T-cell (primary cell): ENCODE measurements at places on chromosomes 5 and 9.

GRCh38 chr5:158513490-158514318 is 586.0 kb downstream of the EBF1 start:
- DNase-seq, result no peak

- no peak for DNase-seq
Measured at GRCh38 chr9:106602344-106602743, 260.6 kb upstream of the ZNF462 start.

- no peak for DNase-seq
Measured at GRCh38 chr9:27194401-27195091, 85.5 kb downstream of the TEK start.

DNA sequence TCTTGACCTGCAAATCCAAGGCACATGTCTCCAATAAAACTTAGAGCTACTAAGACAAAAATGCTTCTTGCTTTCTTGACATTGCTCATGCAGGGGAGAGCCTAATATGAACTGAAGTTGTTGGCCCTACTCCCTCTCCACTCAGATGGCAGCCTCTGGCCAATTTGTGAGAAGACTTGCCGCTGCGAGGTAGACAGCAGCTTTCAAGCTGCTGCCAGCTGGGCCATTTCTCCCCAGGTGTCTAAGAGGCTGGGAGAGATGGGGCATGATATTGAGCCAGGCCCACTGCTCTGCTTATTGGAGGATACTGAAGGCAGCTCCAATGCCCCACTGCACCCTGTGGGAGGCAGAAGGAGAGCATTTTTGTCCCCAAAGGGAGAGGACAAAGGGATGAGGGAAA is 380.5 kb downstream of the RASEF start:
- no peak for DNase-seq

GRCh38 chr9:83432104-83432627 is 106.0 kb downstream of the FRMD3 start:
- no peak for DNase-seq

- no peak for DNase-seq
Measured at GRCh38 chr9:77488439-77489126, 159.5 kb downstream of the GNA14 start.

DNA sequence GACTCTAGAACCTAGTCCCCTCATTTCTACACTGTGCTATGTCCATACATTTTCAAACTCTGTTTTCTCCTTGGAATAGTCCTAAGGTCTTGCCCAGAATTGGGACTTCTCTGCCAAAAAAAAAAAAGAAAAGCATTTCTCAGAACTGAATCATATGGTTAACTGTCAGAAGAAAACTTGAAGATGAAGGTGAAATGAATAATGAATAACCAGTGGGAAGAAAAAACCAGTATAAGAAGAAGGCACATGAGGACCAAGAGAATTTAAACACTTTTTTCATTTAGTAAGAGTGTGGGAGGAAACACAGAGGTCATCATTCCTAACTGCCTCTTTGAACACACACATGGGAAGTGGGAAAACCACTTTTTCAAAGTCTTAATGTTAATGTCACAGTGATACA is 197.7 kb downstream of the PRELID2 start:
- DNase-seq, result no peak

GRCh38 chr5:5906778-5907177 is 471.6 kb downstream of the MED10 start:
- no peak for DNase-seq

GRCh38 chr5:123520677-123521247 is 8.8 kb downstream of the CSNK1G3 start:
- no peak for DNase-seq

DNA sequence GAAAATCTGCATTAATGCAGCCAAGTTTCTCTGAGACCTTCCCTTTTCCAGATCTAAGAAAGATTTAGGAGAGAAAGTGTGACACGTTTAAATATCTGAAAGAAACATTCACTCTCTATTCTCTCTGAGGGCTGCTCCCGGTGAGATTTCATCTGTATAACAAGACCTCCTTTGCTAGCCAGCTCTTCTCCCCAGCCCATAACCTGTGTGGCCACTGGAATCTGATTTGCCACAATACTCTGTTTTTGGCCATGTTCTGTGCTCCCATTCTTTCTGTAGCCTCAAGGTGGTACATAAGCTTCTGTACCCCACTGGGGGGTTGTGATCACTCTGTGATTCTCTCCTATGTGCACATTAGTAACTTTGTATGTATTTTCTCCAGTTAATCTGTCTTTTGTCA is 291.0 kb upstream of the SEMA6A start:
- DNase-seq, result no peak

GRCh38 chr5:53327811-53328334 is 152.6 kb upstream of the FST start:
- no peak for DNase-seq

- DNase-seq, result no peak
Measured at GRCh38 chr9:78614892-78615291, 318.0 kb downstream of the PSAT1 start.

DNA sequence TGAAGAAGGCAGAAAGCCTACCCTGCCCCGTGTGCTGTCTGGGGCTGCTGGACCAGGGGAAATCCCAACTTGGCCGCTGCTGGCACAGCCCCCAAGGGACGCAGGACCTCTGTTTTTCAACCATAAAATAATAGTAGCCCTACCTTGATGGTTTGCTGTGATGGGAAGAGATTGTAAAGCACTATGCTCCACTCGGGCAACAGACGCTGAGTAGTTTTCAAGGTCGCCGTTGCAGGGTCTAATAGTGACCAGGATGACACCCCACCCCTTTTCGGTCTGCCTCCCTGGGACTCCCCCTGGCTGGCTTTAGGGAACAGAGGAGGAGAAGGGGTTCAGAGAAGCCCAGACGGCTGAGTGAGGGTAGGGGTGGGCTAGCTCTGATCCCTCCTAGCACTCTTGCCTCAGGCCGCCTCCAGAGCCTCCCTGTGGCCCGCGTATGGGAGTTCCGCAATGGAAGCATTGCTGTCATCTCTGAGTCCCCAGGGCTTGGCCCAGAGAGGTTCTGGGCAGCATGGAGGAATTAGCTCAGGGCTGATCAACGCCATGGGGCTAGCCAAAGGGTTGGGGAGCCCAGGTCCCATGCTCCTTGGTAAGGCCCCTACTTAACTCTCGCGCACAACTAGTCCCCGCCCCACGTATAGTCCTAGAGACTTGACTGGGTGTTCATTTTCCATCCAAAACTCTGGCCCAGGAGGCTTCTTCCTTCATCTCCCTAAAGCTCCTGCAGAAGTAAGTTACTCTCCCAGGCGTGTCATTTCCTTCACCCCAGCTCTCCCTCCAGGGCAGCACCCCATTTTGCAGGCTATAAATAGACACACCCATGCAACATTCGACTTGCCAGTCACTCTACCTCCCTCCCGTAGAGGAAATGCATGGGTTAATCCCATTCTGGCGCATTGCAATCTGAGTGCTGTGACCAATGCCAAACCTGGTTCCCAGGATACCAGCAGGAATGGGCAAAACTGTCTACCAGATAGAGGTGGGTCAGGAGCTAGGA is 1.1 kb upstream of the IRF1 start:
- no peak for DNase-seq

DNA sequence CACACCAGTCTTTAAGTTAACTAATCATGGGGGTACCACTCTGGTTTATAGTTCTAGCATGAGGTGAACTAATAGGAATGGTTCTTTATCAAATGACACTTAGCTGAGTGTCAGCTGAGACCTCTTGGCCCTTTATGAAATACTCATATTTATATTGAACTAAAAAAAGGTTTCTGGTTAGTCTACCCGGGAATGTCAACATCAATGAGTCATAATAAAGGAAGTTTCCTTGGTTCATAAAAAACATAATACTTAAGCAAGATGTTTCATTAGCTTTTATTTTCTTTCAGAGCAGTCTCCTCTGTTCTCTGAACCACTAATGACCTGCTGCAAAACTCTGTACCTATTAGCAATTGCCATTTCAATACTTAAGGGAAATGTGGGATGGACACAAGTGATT is 13.7 kb downstream of the DAB2 start:
- no peak for DNase-seq

GRCh38 chr5:161190086-161190485 is 338.1 kb upstream of the ATP10B start:
- DNase-seq, result no peak

GRCh38 chr5:116564312-116564711 is 10.3 kb downstream of the SEMA6A start:
- DNase-seq, result no peak

DNA sequence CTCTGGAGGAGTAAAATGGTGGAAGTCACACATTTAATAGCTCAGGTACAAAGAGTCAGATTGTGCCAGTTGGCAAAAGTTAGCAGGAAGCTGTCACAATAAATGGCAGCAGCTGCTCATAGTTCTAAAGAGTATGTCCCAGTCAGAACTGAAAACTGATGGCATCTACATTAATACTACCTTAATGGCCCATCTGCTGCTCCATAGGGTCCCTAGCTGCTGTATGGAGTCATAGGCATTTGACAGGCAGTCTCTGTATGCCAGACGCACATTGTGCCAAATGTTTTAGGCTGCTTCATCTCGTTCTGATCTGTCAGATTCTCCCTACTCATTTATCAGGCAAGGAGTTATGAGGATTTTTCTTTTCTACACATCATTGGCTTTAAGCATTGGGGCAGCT is 515.8 kb upstream of the ARRDC3 start:
- DNase-seq, result no peak

GRCh38 chr9:130927995-130928900 is 10.8 kb downstream of the FIBCD1 start:
- no peak for DNase-seq

GRCh38 chr5:172177176-172177575 is 10.8 kb downstream of the STK10 start:
- DNase-seq, result no peak

- no peak for DNase-seq
Measured at GRCh38 chr5:155343468-155343867, 329.9 kb downstream of the KIF4B start.

- peak; percentile 92 for DNase-seq
Measured at GRCh38 chr9:99821396-99822108, at the start of gene NR4A3. Gene NR4A3, plus strand, starts transcription at chr9:99821885. Its CDS starts 6,158 bp downstream, at chr9:99828043.

DNA sequence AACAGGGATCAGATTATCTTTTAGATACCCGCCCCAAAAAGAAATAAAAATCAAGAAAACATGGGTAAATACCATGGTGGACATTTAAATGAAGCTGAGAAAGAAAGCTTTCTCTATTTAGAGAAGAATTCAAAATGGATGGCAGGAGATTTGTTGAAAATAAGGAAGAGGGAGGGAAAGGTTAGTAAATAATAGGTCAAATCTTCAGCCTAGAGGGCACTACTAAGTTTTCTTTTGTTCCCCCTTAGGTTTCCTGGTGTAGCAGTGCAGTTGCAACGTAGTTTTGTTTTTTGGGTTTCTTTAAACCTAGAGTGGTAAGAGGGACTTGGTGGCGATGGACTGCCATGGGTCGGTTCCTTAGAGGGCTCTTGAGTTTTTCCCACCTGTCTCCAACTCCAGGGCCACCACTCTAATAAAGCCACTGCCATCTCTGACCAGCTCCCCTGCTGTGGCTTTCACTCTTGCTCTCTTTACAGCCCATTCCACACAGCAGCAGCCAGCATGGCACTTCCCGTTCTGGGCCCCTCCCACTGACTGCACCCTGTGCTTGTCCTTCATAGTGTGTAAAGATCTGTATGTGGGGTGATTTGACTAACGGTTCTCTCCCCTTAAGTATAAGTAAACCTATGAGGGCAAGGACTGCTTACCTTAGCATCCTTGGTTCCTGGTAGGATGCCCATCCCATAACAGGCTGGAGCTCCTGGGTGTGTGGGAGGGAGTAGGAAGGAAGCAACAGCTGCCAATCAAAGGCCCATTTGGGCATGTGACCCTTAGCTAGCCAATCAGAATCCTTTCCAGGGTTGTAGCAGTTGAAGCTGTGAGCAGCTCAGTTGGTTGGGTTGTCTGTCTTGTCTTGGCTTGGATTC is 118.3 kb downstream of the SLC1A3 start:
- DNase-seq, result peak; percentile 4

DNA sequence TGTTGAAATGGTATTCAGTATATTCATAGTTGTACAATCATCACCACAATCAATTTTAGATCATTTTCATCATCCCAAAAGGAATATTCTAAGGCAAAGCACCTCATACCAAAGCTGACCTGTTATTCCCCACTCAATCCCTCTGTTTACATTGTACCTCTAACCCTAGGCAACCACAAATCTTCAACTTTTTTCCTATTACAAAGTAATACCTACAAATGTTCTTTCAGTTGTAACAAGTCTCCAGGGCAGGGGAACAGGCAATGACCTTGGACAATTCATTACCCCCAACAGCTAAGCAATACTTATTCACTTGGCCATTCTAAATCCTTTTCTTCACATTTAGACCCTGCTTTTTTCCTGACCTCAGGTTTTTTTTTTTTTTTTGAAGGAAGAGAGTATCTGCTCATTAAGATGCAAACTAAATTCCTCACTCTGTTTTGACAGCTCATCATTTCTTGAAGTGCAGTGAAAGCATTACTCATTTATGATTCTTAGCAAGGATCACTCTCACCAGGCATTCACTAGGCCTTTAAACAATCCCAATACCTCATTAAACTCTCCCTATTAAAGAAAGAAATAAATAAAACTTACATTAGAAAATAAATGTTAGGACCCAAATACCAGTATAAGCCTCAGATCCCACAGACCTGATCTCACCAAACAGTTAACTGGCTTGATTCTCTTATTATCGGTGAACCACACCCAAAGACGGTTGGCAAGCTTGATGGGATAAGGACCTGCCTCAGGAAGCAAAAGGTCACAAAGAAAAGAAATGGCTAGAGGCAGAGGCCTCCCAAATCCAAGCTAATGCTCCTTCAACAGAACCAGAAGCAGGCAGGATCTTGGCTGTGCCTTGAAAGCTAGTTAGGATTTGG is 15.3 kb downstream of the MTMR12 start:
- no peak for DNase-seq

- DNase-seq, result no peak
Measured at GRCh38 chr5:148457183-148457620, 73.4 kb downstream of the FBXO38 start.

GRCh38 chr5:156589946-156590216 is 260.2 kb upstream of the PPP1R2B start:
- no peak for DNase-seq

GRCh38 chr9:81022177-81022576 is 667.2 kb downstream of the TLE1 start:
- DNase-seq, result no peak

GRCh38 chr9:133742251-133742650 is 4.1 kb upstream of the SARDH start:
- DNase-seq, result no peak

DNA sequence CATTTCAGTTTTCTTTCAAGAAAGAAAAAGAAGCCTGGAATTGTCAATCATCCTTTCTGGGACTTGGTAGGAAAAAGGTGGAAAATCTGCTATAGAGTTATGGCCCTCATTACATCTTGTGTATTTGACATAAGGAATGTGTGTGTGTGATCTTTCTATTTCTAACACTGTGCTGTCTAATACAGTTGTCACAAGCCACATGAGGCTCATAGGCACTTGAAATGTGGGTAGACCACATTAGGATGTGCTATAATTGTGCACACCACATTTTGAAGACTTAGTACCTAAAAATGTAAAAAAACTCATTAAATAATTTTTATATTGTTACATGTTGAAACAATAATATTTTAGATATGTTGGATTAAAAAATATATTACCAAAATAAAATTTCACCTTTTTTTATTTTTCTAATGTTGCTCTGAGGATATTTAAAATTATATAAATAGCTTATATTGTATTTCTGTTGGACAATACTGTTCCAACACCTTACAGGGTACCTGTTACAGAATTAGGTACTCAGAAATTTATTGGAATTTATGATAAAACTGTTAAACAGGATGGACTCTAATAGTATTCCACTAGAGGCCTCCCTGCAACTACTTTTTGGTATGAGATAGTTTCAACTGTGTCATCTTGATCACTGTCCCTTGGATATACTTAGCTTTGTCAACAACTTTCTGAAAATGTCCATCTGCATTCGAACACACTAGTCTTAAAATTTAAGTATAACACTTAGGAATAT is 18.4 kb downstream of the MSANTD3 start:
- no peak for DNase-seq

- DNase-seq, result no peak
Measured at GRCh38 chr9:126449725-126450667, 123.4 kb downstream of the MVB12B start.
